Fibroblast of lung (primary cell): ENCODE measurements at places on chromosomes 5 and 9. TPM values are rescaled to one million over a fixed set of nuclear protein-coding genes. Genes with fewer than 3 reads are reported as not detected.

OR1J2 gene
- 0.26 and 0.33 TPM in 2 replicates for total RNA-seq

ADCY2 gene
- under 0.01 and 0.26 TPM in 2 replicates for total RNA-seq

QRFP gene
- not detected in 2 replicates for total RNA-seq

ANXA2R gene
- total RNA-seq, result 1.8 and 3.1 TPM in 2 replicates

MCIDAS gene
- total RNA-seq, result not detected in 2 replicates

FGFR4 gene
- total RNA-seq, result 12.6 and 13.6 TPM in 2 replicates

ZNF782 gene
- total RNA-seq, result 2.6 and 3.3 TPM in 2 replicates

PCDHGA7 gene
- total RNA-seq, result 2.8 and 6.8 TPM in 2 replicates

NR5A1 gene
- not detected in 2 replicates for total RNA-seq

LAMC3 gene
- under 0.01 and 0.17 TPM in 2 replicates for total RNA-seq

SLU7 gene
- 74.5 and 79.4 TPM in 2 replicates for total RNA-seq

SYNPO gene
- total RNA-seq, result 5.6 and 6.6 TPM in 2 replicates

OMD gene
- under 0.01 and 0.17 TPM in 2 replicates for total RNA-seq

PCDHA9 gene
- 0.26 and 0.33 TPM in 2 replicates for total RNA-seq

TEK gene
- 0.51 and 1.8 TPM in 2 replicates for total RNA-seq

IFNK gene
- total RNA-seq, result not detected in 2 replicates
